ENCODE measurements at places on chromosomes 2 and 18.

- no peak for DNase-seq
Measured at GRCh38 chr2:76387294-76387693, 676.6 kb upstream of the GCFC2 start.

DNA sequence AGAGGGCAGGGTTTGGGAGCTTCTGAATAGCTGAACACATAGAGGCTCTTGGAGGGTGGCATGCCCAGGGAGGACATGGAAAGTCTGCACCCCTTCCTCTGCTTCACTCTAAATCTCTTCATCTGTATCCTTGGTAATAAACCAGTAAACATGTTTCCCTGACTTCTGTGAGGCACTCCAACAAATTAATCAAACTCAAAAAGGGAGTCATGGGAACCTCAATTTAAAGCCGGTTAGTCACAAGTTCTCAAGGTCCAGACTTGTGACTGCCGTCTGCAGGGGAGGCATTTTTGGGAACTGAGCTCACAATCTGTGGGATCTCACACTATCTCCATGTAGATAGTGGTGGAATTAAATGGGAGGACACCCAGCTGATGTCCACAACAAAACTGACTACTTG is 33.1 kb upstream of the STON1 start:
- DNase-seq, result no peak

- DNase-seq, result no peak
Measured at GRCh38 chr2:10913501-10914271, 2.0 kb downstream of the KCNF1 start.

GRCh38 chr2:159984034-159984433 is 78.4 kb downstream of the PLA2R1 start:
- DNase-seq, result no peak

GRCh38 chr2:170814533-170815230 is 2.0 kb upstream of the GAD1 start:
- no peak for DNase-seq

DNA sequence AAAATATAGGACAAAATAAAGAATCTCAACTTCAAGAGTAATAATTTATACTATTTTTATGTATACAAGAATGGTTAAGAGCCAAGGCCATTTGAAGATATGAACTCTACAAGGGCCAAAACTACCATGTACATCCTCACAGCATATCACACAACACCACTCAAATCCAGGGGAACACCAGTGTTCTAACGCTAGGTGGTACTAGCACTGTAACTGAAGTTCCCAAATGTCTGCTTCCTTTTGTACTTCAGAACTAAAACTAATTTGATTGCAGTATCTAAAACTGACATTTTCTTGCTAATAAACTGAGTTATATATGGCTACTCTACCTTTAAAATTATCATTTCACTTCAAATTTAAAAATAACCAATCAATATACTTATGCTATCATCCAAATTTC is 47.0 kb downstream of the REV1 start:
- DNase-seq, result no peak

DNA sequence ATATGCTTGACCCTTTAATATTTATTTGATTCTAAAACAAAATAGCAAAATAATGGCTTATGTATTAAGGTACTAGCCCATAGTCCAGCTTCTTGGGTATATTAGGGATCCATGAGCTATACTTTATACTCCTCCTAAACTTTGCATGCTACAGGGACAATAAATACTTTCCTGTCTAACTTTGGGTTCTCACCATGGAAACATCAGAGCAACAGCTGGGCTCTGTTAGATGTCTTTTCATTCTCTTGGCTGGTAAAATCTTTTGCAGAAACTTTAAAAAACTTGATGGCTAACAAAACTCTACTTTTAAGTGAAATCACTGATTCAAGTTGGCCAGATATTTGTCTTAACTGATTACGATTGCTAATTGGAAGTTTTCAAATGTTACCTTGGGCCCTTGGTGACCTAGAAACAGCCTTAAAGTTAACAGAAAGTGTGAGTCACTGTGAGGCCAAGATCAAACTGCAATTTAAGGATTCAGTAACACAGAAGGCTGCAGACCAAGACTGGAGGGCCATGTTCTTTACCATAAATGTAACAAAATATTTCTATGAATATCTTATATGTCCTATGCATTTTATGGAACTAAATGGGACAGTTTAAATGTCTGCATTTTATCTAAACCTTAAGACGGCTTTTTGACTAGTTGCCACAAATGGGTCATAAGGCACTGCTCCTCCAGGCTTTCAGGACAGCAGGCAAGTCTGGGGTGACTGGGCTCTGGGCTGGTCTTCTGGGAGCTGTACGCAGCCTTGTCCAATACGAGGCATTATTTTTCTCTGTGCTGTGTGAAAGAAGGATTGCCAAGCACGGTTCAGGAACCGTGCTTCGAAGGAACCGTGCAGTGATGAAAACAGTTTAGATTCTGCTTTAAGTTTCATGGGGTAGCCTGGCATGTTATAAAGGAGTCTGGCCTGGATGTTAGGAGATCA is 188.5 kb downstream of the TPGS2 start:
- no peak for DNase-seq

DNA sequence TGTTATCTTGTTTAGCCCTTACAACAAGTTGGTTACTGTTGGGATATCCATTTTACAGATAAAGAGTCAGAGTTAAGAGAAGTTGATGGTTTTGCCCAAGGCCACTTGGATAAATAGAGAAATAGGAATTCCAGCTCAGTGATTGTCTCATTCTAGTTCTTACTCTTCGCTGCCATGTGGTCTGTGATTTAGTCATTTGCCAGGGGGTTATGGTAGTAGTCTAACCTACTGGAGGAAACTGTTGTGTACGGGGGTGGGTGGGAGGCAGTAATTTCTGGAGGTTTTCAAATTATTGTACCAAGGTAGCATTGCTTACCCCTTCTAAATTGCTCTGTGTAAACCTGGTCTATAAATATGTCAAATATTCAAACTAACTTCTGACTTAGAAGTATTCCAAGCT is 110.4 kb downstream of the MAP2 start:
- DNase-seq, result no peak

DNA sequence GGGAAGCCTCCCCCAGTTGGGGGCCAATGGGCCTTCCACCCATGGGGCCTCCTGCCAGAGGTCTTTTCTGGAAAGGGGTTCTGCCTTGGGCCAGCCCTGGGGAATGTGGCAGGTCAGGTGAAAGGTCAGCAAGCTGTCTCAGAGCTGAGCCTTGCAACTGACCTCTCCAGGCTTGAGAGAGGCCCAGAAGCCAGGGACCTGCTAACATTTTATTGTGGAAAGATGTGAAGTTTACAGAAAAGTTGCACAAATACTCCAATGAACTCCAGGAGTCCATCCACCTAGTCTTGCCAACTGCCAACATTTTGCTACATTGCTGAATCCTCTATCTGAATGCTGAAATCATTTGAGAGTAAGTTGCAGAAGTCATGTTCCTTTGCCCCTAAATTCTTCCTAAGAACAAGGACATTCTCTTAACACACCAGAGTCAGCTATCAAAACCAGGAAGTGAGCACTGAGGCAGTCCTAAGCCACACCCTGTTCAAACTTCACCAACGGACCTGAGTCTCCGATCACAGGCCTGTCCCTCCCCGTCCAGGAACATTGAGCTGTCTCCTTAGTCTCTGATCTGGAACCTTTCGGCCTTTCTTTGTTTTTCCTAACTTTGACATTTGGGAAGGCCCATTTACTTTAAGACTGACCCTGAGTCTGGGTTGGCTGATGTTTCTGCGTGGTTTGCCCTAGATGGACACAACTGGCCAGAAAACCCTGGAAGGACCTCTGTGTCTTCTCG is 4.0 kb downstream of the SNORC start:
- no peak for DNase-seq

DNA sequence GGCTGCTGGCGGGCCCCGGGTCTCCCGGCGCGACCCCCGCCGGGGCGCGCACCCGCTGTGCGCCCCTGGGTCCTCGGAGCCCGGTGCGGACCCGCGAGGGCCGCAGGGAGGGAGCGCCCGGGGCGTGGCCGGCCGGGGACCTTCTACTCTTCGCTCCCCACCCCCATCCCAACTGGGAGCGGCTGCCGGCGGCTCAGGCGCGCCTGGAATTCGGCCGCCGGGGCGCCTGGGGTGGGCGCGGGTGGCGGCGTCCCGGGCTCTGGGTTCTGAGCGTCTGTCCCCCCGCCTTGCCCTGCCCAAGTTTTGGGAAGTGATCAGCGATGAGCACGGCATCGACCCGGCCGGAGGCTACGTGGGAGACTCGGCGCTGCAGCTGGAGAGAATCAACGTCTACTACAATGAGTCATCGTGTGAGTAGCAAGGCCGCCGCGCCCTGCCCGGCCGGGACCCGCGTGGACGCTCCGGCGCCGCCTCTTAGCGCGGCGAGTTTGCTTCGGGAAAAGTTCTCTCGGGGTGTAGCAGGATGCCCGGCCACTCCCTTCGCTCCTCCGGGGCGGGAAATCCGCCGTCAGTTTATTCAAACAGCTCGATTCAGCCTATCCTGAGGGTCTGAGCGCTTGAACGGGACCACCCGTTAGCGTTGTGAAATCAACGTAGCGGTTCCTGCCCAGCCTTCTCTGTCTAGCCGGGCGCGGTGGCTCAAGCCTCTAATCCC is 502 bp downstream of the TUBB6 start:
- DNase-seq, result peak; percentile 46

- no peak for DNase-seq
Measured at GRCh38 chr2:165871025-165871424, 77.0 kb upstream of the GALNT3 start.

- no peak for DNase-seq
Measured at GRCh38 chr2:238107525-238108422, 7.6 kb downstream of the ESPNL start.

DNA sequence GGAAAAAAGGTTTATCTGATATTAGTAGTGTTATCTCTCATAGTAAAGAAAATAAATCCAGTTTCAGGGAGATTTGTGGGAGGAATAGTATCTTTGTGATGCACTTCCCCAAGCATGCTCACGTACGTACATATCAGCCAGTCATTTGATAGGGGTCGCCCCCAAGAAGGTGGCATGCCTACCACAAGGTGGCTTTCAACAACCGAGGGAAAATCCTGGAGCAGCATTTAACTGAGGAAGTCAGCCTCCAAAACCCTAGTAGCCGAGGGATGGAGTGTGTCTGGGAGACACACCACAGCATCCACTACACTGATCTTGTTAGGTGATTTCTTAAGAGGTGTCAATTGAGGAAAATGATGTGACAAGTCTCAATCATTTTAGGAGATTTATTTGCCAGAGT is 623.9 kb downstream of the NYAP2 start:
- DNase-seq, result no peak

- DNase-seq, result no peak
Measured at GRCh38 chr18:58911766-58912165, 47.1 kb downstream of the ZNF532 start.

DNA sequence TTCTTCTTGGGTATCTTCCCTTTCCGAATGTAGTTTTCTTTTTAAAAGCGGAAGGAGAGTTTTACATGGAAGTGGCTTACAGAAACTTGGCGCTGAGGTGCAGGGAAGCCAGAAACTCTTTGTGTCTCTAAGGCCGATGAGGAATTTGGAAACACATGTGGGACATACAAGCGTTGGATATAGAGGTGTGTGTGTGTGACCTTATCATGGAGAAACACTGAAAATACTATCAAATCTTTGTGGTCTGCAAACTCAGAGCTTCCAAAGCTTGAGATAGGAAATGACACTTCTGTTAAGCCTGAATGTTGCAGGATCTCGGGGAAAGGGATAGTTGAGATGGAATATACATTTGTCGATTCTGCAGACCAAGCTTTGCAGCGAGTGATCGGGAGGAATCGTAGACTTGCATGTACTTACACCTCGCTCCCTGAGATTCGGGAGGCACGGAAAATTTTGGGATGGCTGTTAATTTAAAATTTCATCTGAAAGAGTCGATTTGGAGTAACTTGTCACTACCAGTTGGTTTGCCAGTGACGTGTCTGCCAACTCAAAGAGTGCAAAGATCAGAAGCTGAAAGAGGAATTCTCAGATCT is 1.0 kb downstream of the NAB1 start:
- peak; percentile 28 for DNase-seq

GRCh38 chr2:176844461-176844860 is 368.1 kb upstream of the HNRNPA3 start:
- no peak for DNase-seq

DNA sequence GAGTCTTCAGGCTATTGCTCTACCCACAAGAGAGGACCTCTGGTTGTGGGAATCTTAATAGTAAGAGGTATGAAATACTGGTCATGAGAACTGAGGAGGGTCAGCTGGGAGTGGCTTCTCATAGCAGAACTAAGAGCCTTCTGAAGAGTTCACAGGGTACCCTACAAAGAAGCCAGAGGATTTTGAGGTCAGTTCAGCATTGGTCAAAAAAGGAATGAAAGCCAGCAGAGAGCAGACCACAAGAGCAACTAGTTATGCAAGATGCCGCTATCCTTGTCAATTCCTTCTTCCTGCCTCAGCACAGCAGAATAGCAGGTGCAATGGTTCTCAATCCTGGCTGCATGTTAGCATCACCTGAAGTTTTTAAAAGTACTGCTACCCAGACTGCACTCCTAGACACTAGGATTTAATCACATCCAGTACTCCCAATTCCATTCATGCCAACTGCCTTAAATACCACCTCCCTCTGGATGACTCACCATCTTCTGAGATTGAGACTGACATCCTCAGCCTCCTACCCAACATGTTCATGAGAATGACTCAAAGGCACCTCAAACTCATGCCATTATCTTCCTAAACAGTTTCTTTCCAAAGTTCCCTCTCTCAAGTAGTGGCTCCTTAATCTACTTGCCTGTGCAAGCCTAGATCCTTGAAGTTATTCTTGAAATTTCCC is 81.0 kb upstream of the RBMS1 start:
- peak; percentile 26 for DNase-seq

- DNase-seq, result no peak
Measured at GRCh38 chr2:197281421-197281820, 29.2 kb downstream of the ANKRD44 start.

- no peak for DNase-seq
Measured at GRCh38 chr2:149055751-149056150, 17.3 kb downstream of the LYPD6B start.

GRCh38 chr2:168348076-168348475 is 100.7 kb upstream of the STK39 start:
- peak; percentile 35 for DNase-seq

DNA sequence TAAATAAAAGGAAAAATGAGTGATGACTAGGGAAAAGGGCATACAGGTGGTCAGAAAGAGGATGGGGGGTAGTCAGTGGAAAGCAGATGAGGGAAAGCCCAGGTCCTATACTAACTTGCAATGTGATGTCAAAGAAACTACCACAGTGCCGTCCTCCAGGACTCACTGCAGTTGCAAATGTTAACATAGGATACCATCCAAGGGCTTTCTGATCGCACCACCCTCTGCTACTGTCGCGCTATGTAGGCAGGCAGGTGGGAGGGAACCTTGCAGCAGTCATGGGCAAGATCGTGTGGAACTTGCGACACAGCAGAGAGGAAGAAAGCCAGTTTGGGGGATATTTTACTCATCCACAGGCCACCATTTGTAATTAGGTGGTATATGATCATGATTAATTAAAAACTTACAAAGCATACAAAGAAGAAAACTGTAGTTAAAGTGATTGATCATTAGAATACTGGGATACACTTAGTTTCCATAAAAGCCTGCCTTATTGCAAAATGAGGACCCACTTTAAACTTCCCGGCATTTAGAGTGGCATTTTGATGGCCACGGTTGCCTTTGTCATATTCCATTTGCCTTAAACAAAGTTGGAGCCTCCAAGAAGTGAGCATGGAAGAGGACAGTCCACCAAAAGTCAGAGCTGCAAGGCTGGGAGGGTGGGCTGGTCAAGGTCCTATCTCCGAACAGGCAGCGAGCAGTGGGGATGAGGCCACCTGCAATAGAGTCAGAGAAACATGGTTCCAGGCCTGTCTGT is 8.5 kb upstream of the ROCK2 start:
- DNase-seq, result no peak
